ENCODE measurements at places on chromosomes 3 and 15. TPM values are rescaled to one million over a fixed set of nuclear protein-coding genes. Genes with fewer than 3 reads are reported as not detected.

PPP2R3A gene
- total RNA-seq = not detected

DNA sequence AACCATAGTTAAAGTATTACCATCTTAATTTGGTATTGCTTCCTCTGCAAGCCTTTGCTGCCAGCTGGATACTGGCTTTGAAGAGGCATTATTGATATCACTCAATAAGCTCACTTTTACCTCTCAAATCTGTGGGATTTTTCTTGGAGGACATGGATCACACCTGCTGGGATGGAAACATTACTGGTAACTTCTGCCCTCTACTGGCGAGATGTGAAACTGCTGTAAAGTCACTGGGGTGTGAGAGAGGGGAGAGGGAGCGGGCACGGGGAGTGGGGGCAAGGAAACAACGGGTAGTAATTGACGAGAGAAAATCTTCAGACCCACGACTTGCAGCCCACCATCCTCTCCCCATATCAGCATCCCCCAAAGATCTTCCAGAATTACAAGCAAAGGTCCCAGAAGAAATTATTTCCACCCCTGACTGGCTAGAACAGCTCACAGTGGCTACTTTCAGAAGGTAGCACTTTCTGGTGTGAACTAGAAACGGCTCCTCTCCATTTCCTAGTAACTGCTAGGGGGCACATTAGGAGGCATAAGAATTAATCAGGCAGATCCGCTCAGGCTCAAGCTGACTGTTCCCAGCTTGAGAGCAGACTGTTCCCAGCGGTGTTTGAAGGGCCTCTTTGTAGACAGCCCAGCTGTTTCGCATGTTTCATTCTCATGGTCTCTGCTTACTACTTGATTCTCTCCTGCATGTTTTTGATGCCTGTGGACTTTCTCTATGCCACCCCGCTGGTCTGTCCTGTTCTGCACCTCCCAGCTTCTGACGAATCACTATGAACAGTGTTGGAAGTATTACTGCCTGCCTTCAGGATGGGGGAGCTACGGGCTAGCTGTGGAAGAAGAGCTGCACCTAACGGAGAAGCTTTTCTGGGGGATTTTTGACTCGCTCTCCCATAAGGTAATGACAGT is 230.4 kb upstream of the CHRM5 start:
- no peak for DNase-seq
- no peaks in the 10 kb centered on the region for H3K4me1 ChIP-seq
- H3K27ac ChIP-seq = no peak overlapping the region
- no peak overlapping the region for H3K4me3 ChIP-seq
- H3K36me3 ChIP-seq = no peaks in the 10 kb centered on the region
- no peaks in the 10 kb centered on the region for H3K27me3 ChIP-seq

DNA sequence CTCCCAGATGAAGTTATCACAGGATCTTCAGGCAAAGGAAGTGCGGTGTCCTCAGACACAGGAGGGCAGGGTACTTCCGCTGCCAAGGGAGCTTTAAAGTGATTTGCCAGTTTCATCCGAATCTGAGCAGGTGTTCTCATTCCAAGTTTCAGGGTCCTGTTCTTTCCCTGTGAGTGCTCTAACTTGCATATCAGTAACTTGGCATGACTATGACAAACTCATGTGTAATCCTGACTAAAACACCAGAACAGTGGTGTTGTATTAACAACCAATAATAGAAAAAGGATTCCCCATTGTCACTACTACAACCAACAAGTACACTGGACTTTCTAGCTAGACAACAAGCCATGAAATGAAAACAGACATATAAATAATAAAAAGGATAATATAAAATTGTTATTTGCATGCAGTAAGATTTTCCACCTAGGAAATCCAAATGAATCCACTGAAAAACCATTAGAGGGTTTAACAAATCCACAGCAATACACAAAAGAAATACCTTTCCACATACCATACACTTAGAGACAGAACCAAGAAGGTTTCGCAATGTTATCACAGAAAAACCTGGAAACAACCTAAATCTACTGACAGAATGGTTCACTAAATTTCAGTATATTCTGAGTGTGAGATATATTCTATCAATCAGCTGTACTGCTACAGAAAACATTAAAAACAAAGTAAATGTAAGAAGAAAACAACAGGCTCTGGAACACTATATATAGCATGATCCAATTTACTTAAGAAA is 40.9 kb upstream of the RPL35A start:
- H3K27ac ChIP-seq = no peak overlapping the region
- peaks cover 6% of the 10 kb centered on the region for H3K4me1 ChIP-seq
- no peaks in the 10 kb centered on the region for H3K36me3 ChIP-seq
- no peak for DNase-seq

- H3K36me3 ChIP-seq = no peaks in the 10 kb centered on the region
- no peak overlapping the region for H3K4me3 ChIP-seq
- no peaks in the 10 kb centered on the region for H3K4me1 ChIP-seq
- H3K27me3 ChIP-seq = no peaks in the 10 kb centered on the region
These were observed 163.5 kb downstream of the ABHD5 start for GRCh38 chr3:43854283-43854682.

- no peak overlapping the region for H3K4me3 ChIP-seq
- DNase-seq = no peak
These were observed 15.1 kb upstream of the ARHGAP31 start for GRCh38 chr3:119279101-119279554.

All from naive thymus-derived CD4-positive, alpha-beta T cell (primary cell).